Iris pigment epithelial cell (primary cell): ENCODE measurements at places on chromosomes 6 and 20.

DNA sequence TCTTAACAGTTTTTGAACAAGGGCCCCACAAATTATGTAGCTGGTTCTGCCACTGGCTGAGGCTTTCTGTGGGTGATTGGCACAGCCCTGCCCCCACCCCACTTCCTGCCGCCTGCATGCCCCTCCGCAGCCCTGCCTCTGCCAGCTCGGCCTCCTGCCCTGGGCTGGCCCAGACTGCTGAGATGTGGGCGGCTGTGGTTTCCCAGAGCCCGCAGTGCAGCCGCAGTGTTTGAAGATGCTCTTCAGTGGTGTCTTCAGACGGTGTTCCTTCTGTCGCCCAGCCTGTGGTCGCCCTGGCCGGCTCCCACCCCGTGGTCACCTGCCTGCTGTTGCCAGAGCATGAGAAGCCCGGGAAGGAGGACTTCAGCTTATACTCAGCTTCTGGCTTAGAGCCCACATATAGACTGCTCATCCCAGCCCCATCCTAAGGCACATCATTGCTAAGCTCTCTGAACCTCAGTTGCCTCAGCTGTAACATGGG lies 154.3 kb downstream of the VEGFA start:
- no peak for DNase-seq

- no peak for DNase-seq
These were observed 97.8 kb upstream of the MRPS10 start for GRCh38 chr6:42315259-42315990.

DNA sequence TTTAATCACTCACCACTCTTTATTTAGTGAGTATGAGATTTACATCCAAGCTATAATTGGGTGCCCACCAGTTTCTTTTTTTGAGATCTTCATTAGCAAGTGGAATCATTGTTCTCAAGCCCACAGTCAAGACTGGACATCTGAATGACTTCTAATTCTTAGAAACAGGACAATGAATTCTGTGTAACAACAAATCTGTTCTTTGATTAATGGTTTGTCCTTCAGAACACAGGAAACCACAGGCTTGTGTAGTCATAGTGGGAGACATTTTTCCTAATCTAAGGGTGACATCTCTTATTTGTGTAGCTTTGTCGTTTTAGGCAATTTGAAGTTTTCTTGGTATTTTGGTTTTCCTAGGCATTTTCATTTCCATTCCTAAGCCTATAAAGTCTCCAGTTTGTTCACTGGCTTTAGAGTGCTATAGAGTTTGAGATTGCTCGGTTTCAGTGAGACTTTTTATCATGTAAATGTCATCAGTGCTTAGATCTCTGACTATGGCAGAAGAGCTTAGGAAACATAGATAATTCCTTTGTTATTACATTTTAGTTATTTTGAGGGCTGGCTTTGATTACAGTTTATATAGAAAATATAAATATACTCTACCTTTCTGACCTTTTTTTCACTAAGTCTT lies 903.9 kb upstream of the MAP3K7 start:
- no peak for DNase-seq

GRCh38 chr20:58393299-58393698 lies 4.3 kb downstream of the VAPB start:
- peak; percentile 45 for DNase-seq

- DNase-seq: no peak
These were observed 12.9 kb upstream of the MCM3 start for GRCh38 chr6:52297433-52297832.

DNA sequence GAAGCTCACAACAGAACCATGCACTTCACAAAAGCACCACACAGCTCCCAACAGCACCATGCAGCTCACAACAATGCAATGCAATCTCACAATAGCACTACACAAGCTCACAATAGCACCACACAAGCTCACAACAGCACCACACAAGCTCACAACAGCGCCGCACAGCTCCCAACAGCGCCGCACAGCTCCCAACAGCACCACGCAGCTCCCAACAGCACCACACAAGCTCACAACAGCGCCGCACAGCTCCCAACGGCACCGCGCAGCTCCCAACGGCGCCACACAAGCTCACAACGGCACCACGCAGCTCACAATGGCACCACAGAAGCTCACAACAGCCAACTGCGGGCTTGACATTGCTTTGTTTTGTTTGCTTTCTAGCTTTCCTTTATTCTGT lies 198.1 kb downstream of the DLL1 start:
- DNase-seq: no peak

GRCh38 chr20:53608456-53609452 lies 15.1 kb upstream of the ZNF217 start:
- peak; percentile 58 for DNase-seq

GRCh38 chr6:901696-902460 lies 208.9 kb upstream of the EXOC2 start:
- DNase-seq: no peak

- no peak for DNase-seq
These were observed 87.9 kb upstream of the RBM24 start for GRCh38 chr6:17193106-17193775.

DNA sequence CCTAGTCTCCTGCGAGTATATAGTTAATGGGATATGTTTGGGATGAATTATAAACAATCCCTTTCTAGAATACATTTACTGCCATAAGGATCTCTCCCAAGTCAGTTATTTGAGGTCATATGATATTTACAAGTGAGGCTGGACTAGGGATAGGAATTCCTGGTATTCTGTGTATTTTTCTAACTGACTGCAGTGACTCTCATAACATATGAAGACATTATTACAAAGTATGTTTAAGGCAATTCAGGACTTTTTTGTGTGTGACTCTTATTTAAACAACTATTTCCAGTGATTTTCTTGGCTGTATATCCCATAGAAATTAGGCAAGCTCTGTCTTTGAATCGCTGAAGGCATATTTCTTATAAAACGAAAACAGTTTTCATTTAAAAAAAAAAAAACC lies 18.4 kb upstream of the TNFAIP3 start:
- peak; percentile 60 for DNase-seq

GRCh38 chr6:149129371-149130077 lies 188.0 kb upstream of the TAB2 start:
- peak; percentile 76 for DNase-seq

DNA sequence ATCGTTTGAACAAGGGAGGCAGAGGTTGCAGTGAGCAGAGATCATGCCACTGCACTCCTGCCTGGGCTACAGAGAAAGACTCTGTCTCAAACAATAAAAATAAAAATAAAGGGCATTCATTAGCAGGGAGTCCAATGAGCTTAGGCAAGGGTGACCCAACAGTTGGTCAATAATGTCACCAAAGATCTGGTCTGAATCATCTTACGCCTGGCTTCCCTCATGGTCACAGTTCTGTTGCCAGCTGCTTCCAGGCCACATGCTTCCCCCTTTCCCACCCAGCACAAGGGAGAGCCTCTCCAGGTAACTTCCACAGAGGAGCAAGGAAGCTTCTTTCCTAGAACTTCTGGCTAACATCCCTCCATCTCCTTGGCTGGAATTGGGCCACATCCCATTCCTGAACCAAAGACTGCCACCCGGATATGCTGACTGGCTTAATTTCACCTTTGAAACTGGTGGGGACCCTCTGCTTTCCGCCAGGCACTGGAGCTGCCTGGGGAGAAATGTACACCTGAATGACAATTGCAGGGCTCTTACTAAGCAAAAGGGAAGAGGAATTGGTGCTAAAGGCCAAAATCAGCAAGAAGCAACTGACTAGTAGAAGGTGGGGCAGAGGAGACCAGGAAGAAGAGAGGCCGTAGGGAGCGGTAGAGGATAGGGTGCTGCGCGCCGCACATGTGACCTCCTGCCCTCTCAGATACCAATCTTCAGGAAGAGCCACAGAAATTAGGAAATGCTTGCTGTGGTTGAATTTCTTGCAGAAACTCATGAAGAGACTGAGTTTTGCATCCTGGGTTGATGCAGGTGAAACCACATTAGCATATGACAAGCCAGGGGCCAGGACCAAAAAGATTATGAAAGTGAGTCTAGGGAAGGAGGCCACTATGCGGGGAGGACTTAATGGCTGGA lies 8.3 kb upstream of the SCML4 start:
- no peak for DNase-seq

DNA sequence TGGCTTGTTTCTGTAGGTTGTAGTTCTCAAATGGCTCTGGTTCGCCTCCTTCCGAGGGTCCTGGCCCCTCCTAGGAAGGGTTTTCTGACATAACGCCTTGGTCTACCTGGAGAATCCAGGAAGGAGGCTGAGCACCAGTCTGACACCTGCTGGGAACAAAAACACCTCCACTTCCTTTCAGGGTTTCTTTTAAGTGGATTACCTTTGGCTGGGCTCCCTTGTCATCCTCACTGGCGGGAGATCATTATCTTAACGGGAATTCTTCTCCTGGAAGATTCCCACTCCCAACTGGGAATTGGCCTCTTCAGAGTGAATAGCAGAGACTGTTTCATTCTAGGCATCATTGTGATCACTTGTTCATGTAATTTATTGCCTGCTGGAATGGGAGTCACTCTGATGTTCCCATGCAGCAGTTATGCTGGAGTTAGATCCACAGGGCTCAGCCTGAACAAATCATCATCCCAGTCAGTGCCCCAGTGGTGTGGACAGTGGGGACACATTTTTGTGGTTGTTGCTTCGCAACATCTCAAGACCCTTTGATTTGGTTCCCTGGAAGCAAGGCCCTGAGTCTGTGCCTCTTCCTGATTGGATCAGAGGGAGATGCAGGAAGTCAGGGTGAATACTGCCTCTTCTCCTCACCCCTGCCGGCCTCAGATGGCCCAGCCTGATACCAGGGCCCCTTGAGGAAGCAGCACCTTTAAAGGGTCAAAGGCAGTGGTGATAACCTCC lies 49.1 kb downstream of the LYRM2 start:
- DNase-seq: no peak

- no peak for DNase-seq
These were observed 8.0 kb downstream of the INSM1 start for GRCh38 chr20:20375862-20376261.

DNA sequence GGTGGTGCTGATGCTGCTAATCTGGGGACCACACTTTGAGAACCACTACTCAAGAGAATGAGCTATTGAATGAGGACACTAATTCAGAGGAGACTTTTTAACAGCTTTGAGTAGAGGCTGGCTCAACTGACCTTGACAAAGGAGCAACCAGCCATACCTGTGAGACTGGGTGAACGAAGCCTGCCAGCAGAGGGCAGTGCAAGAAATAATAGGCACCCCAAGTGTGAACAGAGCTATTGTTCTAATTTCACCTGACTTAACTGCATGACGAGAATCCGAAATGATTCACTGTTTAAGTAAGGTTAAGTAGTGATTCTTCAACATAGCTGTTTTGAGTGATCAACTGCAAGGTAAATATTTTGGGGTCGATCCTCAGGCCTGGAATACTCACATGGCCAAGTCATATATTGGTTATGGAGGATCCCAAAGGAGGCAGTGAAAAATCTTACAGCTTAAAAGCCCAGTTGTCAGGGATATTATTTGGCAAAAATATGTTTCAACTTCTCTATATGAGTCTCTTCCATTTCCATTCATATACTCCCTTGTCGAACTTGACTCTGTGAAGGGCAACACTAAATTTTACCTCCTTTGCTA lies 550.5 kb upstream of the MARCKS start:
- DNase-seq: peak; percentile 41

- no peak for DNase-seq
These were observed 19.7 kb downstream of the BTN2A1 start for GRCh38 chr6:26477426-26477825.

- peak; percentile 53 for DNase-seq
These were observed 6.0 kb downstream of the TCF21 start for GRCh38 chr6:133894795-133895358.

GRCh38 chr6:154962753-154963152 lies 32.4 kb upstream of the TIAM2 start:
- peak; percentile 94 for DNase-seq

- DNase-seq: no peak
These were observed 30.0 kb upstream of the PPP1R3G start for GRCh38 chr6:5055118-5055517.

DNA sequence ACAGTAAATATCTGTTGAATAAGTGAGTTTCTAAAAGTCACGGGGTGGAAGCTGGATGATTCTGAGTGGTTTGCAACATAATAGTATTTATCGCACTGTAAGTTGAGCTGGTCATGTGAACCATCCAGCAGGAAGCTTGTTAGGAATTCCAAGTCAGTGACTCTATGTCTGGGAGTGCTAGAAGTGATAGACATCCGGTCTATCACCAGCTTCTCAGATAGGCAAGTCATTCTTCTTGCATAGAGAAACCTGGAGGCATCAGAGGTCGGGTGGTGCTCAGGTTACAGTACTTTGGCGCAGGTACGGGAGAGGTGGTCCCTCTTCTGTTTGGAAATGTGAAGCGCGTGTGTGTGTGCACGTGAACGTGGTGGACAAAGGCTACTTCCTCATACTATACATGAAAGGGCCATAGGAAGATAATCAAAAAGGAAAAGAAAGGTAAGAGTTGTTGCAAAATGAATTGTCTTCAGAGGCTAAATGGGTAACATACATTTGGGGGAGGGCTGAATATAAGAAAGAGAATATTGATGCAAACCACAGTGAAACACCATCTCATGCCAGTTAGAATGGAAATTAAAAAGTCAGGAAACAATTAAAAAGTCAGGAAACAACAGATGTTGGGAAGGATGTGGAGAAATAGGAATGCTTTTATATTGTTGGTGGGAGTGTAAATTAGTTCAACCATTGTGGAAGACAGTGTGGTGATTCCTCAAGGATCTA lies 299.3 kb upstream of the ZFP64 start:
- DNase-seq: peak; percentile 97

GRCh38 chr6:110328259-110328658 lies 29.9 kb downstream of the METTL24 start:
- peak; percentile 64 for DNase-seq

GRCh38 chr6:36309203-36309602 lies 27.5 kb downstream of the BNIP5 start:
- DNase-seq: no peak

- peak; percentile 81 for DNase-seq
These were observed 74.7 kb downstream of the MRPL14 start for GRCh38 chr6:44052419-44053023.

- no peak for DNase-seq
These were observed 44.1 kb downstream of the PTK7 start for GRCh38 chr6:43120101-43120763.

DNA sequence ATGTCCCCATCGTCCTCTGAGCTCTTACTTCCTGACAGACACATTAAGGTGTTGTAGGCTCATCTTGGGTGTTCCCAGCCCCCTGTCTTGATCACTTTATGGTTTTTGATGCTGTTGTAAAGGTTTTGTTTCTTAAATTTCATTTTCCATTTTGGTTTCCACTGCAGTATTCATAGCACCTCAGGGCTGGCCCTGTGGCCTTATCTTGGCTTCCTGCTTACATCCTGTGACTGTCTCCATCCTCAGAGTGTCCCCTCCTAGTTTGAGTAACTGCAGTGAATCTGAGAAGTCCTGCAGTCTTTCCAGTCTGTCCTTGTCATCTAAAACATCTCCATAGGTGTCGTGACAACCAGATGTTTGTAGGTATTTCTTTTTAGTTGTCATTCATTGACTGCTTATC lies 50.9 kb downstream of the JARID2 start:
- no peak for DNase-seq

- DNase-seq: peak; percentile 71
These were observed 525 bp downstream of the NCOA7 start for GRCh38 chr6:125791151-125791819.

DNA sequence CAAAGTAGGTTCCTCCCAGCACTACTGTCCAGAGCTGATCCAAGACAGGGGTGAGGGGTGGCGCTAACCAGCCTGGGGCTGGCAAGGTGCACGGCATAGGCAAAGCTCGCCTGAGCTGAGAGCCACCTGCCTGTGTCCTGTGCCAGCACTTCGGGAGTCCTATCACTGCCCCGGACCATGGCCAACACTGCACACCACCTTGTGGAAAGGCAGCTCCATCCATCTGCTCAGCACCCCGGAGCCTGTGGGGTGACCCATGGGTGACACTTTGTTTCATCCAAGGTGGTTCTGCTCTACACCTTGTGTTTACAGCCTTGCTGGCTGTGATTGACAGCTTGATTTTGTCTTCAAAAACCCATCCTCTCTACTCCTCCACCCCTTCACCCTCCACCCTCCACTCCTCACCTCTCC lies 32.9 kb upstream of the GATA5 start:
- DNase-seq: no peak
